RPMI7951 (cell line): ENCODE measurements at places on chromosomes 6 and 20. TPM values are rescaled to one million over a fixed set of nuclear protein-coding genes. Genes with fewer than 3 reads are reported as not detected.

RIPPLY2 gene
- total RNA-seq: not detected in 2 replicates

CNKSR3 gene
- total RNA-seq: 4.3 and 5.3 TPM in 2 replicates

BMP2 gene
- total RNA-seq: 0.84 and 0.88 TPM in 2 replicates

ADGRB3 gene
- under 0.01 TPM in 1 of 2 replicates, not detected in the other for total RNA-seq

SLC22A2 gene
- total RNA-seq: not detected in 2 replicates

TEAD3 gene
- 5.6 and 6.1 TPM in 2 replicates for total RNA-seq
